ENCODE measurements at places on chromosomes 4 and X.

DNA sequence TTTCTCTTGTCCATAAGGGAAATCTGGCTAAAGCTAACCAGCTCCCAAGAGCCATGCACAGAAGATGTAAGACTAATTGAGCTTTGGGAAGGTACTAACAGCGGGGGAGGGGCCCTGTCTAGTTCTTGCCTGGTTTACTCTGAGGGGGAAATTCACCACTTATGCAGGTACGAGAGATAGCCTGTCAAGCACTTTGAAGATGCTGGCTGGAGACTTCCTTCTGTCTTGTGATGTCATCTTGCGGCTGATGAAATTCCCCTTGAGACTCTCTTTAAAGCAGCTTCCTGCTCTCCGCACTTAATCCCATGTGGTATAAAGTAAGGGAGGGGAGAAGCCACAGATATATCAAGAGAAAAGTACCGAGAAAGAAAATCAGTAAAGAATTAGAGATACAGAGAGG lies 345.3 kb downstream of the MAPK10 start:
- no peak for DNase-seq

GRCh38 chrX:40174001-40174853 lies 76.5 kb upstream of the BCOR start:
- DNase-seq: no peak

DNA sequence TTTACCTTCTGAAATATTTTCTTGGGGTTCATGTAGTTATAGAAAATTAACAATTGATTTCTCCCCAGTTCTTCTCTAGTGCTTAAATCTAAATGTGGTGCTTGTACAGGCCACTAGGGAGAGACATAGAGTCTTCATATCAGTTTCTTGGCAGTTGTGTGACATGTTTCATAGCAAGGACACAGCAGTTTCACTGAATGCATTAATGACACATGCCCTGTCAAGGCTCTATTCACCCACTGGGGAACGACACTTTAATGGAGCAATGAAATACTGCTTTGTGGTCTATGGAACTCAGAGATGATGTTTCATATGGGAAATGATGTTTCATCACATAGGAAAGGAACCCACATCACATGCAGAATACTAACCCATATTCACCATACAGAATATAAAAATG lies 2.8 kb downstream of the VEGFC start:
- no peak for DNase-seq

GRCh38 chrX:110989447-110989846 lies 106.5 kb upstream of the PAK3 start:
- no peak for DNase-seq

DNA sequence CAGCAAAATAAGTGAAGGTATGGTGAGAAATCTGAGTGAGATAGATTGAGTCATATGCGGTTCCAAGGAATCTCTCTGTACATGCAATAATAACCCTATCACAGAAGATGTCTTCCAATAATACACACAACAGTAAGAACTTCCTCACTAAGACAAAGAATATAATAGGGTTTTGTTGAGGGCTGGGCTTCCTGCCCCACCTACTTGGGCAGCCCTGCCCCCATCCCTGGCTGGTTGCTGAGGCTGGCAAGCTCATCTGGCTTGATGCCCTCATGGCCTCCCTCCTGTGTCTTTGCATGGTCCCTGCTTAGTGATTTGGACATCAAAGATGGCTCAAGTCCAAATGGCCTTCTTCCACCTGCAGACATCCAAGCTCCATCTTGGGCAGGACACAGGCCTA lies 2.7 kb downstream of the GEMIN8 start:
- no peak for DNase-seq

- DNase-seq: no peak
Observed at GRCh38 chr4:3466691-3467600, 3.8 kb downstream of the DOK7 start.

- DNase-seq: no peak
Observed at GRCh38 chrX:20620306-20620705, 353.6 kb upstream of the RPS6KA3 start.

Measured in forelimb muscle (tissue), 1 donor.